ENCODE measurements at places on chromosomes 12 and 14.

- no peak for DNase-seq
Measured at GRCh38 chr12:132600048-132601032, 10.0 kb downstream of the LRCOL1 start.

- no peak for DNase-seq
Measured at GRCh38 chr12:54014377-54015017, 5.7 kb downstream of the HOXC8 start.

DNA sequence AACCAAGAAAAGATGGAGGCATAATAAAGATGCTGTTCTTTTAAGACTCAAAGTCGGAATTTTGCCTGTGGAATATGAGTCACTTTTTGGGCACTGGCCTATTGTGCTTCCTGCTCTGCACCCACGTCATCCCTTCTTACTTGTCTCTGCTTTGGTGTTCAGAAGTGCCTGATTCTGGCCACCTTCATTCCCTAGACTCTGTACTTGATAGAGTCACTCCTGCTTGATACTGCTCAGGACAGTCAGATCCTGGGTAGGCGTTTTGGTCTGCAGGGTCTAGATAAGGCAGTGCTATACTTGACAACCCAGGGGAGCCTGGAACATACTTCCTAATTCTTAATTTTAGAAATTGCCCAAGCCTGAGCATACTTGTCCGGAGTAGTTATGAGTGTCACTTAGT is 1.9 kb downstream of the LRRK2 start:
- DNase-seq: no peak

- DNase-seq: no peak
Measured at GRCh38 chr12:31991815-31992214, 32.6 kb downstream of the RESF1 start.
